ENCODE measurements at places on chromosomes 5 and 9.

DNA sequence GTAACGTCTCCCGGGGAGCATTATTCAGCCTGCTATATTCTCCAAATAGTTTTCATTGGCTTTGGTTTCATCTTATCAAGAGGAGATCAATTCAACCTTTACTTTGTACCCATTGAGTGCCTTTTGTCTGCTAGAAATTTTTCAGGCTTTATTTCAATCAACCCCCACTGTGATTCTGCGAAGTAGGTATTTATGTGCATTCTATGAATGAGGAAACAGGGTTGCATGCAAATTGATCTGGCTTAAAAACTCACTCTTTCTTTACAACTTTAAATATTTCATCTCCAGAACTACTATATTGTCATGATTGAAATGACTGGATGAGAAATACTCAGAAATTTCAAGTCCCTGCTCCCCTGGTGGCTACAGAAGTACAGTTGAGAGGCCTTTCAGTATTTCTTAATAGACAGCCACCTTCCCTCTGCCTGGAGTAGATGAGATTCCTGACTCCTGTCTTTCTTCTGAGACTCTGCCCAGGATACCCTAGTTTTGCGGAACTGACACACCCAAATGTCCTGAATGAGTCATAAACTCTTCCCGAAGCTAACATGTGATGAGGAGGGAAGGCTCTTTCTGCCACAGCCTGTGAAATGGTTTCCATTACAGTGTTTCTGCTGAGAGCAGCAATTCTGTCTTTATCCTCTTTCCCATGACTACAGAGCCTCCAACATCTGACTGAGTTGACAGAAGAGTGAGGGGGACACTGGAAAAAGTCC, 52.6 kb upstream of the TNC start:
- no peak for DNase-seq

DNA sequence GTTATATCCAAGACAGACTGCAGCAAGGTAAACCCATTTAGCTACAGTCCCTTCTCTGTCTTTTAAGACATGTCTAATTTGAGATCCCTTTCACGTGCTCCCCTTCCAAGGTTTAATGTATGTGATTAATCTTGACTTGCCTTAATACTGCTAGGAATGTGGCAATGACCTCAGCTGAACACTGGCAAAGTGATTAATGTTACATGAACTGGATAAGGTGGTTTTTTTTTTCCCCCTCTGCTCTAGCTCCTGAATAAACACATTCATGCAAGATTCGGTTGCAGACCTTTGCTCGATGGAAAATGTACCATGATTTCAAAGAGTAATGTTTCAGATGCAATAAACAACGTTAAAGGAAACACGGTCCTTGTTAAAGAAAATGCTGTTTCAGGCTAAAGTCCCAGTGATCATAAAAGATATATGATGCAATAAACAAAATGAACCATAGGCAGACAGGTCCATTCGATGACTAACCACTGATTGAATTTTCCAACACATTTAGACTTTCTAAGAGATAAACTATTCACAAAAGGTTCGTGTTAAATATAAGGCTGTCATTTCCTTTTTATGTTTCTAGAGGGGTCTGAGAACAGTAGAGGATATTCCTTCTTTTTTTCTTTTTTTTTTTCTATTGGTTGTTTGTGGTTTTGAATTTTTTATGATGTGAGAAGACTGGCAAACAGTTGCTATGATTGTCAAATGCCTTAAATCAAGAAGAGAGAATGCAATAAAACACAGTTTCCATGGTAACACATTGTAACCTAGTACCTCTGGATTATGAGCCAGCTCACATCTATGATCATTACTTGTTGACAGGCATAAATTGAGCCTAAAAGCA, 44.7 kb upstream of the ZNF608 start:
- no peak for DNase-seq

DNA sequence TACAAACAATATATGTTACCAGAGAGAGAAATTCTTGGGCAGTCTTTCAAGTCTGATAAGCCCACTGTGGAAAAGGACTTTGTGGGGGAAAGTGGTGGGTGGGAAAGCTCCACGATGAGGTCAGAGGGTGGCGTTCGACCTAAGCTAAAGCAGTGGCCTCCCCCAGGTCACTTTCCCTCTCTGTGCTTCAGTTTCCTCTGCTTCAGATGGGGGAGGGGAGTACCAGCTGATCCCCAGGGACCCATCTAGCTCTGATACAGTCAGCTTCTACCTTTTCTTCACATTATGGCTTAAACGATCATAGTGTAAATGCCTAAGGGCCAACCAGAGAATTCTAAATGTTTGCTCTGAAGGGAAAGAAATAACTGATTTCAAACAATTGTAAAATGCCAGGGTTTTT, 36.6 kb upstream of the ARSB start:
- DNase-seq, result no peak

- no peak for DNase-seq
These were observed 285.8 kb upstream of the RASA1 start for GRCh38 chr5:86981898-86982297.
